ENCODE measurements at places on chromosomes 4 and X.
A peak's percentile ranks its signal among the peaks of the same experiment; 100 is the strongest.

DNA sequence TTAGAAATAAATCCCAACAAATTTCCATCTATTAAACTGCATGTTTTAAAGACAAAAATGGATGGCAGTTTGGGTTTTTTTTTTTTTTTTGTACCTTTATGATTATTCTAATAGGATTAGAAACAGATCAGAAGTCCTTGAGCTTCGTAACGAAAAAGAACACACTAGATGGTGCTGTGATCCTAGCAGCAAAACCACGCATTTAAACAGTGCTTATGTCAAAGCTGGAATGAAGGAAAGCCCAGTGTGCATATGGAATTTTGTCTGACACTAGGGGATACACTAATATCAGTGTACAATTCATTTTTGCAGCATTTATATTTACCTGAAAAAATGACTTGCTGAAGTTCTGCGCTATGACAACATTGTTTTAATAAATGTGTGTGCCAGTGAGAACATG, 229.1 kb downstream of the VEGFC start:
- peak; percentile 32 for DNase-seq

DNA sequence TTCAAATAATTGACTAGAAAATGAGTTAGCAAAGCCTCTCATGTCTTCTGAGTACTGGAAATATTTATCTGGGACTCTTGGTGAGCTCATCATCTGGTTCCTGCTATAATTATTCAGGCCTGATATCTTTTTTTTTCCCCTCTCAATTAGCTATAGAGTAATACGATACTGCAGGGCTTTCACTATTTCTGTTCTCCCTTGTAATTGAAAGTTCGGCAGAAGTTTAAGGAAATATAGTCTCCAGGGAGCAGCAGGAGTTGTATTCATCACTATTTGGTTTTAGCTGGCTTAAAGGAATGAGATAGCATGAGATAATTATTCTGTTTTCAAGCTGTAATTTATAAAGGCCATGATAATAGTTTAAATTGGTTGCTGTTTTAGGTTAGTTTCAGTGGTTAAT, 378.6 kb upstream of the EPHA5 start:
- DNase-seq, result peak; percentile 90

DNA sequence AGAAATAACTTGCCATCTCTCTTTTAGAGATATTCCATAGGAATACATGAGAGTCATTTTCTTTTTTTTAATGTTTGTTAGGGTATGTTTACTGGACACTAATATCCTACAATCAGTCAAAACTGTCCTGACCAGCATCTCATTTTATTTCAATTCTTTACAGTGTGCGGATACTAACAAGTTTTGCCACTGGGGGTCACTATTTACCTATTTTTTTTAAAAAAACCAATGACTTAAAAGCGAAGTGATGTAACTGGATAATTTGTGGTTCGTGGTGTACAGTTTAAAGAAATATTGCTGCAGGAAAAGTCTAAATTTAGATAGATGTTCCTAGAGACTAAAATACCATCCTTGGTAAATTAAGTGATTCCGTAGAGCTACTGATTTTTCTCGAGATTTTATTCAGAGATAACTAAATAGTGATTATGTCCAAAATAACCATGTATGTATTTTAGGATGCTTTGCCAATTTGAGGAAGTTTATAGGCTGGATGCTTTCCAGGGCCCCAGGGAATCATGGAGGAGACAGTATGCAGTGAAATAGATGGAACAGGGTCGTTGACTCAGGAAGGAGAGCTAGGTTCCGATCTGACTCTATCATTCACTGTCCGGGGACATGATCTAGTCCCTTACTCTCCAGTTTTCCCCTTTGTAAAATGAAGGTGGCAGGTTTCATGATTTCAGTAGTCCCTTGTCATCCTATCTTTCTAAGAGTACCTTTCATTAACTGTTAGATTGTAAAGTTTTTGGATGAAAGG, 34.0 kb upstream of the GNPDA2 start:
- DNase-seq, result peak; percentile 70

DNA sequence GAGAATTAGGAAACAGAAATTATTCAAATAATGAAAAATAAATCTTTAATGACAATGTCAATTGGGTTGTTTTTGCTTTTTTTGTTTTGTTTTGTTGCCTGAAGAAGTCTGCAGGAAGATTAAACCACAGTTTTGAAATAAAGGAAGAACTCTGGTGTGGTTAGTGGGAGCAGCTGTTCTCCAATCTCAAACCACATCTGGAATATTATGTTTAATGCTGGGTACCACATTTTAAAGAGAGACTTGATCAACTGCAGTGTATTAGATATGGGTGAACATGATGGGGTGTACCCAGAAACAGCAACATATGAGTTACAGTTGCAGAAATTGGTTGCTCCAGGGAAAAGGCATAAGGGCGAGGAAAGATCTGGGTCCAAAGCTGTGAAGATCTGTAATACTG, 171.2 kb upstream of the RPL34 start:
- DNase-seq, result no peak

GRCh38 chr4:24070117-24070516, 180.3 kb upstream of the PPARGC1A start:
- peak; percentile 3 for DNase-seq

DNA sequence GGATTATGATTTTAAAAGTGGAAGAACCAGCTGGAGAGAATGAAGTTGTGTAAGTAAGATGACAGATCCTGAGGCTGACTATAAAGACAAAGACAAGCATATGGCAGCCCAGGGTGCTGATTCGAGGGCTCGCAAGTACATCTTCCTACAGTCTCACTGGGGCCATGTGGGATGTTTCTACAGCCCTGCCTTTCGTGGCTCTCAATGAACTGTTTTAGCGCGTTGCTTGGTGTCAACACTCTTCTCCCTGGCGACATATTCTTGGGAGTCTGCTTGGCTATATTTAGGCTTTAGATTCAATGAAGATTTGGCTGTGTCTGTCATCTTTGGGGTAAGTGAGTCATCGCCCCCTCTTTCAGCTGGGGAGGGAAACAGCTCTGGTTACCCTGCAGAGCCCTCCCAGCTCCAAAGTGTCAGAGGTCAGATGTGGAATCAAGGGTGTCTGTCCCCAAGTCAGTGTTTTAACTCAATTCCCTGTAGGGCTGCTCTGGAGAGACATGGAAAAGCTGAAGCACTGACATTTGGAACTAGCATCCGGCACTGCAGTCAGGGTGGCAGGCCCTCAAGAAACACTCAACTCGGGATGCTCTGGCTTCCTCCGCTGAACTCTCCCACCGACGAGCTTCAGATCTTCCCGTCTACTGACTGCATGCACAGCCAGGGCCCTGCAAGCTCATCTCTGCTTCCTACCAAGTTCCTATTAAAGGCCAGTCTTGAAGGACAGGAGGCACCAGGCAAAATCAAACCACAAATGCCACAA, 65.7 kb downstream of the GATB start:
- no peak for DNase-seq

- DNase-seq, result no peak
Observed at GRCh38 chr4:177964061-177964460, 521.8 kb upstream of the AGA start.

DNA sequence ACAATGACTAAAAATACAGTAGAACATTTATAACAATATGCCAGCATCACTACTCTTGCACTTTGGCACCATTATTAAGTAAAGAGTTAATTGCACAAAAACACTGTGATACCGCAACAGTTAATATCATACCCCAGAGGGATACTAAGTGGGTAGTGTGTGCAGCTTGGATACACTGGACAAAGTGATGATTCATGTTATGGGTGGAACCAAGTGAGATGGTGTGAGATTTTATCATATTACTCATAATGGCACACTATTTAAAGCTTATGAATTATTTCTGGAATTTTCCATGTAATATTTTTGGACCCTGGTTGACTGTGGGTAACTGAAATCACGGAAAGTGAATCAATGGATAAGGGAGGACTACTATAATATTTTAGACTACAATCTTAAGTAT, 265.3 kb downstream of the PCDH18 start:
- no peak for DNase-seq

DNA sequence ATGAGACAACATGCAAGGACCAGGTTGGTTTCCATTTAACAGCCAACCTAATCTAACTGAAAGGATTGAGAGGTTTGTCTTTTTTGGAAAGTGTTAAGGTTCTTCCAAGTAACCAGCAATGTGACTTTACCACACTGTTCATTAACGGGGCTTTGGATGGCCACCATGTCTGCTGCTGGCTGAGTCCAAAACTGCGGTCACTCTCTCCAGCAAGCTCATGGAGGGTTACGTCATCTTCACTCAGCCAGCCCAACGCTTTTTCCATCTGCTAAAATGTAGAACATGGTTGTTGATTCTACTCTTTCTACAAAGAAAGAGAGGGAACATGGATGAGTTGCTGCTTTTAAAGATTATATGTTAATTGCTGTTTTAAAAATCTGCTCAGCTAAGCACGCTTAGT, 11.0 kb downstream of the PKD2 start:
- DNase-seq, result no peak

- peak; percentile 84 for DNase-seq
Observed at GRCh38 chrX:46912098-46912602, at the start of gene JADE3. Gene JADE3 (plus strand): TSS chrX:46912421. CDS start chrX:46984895, 72,474 bp downstream.

DNA sequence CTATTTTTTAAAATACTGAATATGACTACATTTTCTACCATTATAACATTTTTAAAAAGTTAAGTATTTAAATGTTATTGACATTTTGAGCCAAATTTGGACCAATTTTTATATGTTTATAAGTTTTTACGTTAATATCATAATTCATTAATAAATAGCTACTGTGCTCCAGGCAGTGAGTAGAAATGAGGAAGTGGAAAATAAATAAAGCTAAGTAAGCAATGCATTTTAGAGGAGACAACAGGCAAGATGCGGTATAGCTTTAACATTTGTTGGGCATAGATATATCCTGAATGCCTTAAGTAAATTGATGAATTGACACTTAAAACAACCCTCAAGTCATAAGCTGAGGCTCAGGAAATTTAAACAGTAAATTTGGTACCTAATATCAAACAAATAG, 474.8 kb downstream of the PCDH10 start:
- no peak for DNase-seq

GRCh38 chrX:136147315-136147901, at the start of gene FHL1:
Gene FHL1 (plus strand): TSS chrX:136147533.
- peak; percentile 52 for DNase-seq

DNA sequence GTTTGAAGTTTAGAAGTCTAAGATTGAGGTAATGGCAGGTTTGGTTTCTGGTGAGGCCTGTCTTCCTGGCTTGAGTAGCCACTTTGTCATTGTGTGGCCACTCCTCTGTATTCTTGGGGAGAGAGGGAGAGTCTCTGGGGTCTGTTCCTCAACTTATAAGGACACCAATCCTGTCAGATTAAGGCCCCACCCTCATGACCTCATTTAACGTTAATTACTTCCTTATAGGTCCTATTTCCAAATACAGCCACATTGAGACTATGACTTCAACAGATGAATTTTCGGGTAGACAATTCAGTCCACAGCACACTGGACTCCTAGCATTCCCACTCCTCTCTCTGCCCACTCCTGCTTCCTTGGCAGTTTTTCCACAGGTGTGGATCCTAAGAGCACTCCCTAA, 350.8 kb upstream of the CASK start:
- no peak for DNase-seq

- no peak for DNase-seq
Observed at GRCh38 chr4:73485596-73485995, 4.1 kb downstream of the AFM start.

- DNase-seq, result no peak
Observed at GRCh38 chr4:164799410-164799809, 45.5 kb downstream of the SMIM31 start.

DNA sequence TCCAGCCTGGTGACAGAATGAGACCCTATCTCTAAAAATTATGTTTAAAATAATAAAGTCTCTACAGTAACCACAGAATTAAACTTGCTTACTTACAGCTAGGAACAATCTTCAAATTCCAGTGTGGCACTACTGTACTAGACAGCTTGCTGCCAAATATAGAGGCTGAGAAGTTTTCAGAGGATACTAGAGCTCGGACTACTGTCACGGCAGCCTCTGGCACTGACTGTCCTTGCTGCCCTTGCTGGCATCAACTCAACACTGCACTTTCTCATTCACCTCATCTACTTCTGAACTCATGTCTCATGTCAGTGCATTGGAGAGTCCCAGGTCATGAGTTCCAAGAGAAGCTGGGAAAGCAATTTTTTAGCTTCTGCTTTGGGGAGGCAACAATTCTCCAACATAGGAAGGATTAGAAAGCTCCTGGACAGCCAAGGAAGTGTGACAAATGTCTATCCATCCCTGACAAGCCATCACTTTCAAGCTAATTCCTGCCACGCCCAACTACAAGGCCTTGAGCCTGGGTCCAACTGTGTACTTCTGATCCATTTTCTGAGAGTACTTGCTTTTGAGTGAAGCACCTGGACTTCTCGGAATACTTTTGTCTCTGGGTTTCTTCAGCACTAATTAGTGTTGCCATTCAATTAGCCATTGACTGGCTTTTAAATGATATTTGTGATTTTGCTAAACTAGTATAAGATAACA, 98.6 kb upstream of the NR3C2 start:
- DNase-seq, result no peak

DNA sequence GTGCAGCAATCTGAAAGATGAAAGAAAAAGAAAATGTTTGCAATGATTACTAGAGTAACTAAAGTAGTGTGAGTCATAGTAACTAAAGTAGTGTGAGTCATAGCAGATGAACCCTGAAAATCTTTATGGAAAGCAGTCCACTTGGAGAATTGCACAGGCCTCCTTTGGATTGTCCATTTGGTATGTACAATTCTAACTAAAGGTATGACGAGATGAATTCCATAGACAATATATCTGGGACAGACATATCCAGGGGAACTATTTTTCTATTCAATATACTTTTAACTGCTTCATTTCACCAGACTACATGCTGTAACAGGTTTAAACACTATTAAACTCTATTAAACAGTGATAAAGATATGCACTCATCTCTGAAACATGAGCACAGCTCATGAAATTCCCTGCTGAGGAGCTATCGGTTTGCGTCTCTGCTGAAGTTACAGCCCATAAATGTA, 798.7 kb downstream of the PCDH7 start:
- DNase-seq, result peak; percentile 70

GRCh38 chr4:79922011-79922410, 151.0 kb downstream of the ANTXR2 start:
- no peak for DNase-seq

DNA sequence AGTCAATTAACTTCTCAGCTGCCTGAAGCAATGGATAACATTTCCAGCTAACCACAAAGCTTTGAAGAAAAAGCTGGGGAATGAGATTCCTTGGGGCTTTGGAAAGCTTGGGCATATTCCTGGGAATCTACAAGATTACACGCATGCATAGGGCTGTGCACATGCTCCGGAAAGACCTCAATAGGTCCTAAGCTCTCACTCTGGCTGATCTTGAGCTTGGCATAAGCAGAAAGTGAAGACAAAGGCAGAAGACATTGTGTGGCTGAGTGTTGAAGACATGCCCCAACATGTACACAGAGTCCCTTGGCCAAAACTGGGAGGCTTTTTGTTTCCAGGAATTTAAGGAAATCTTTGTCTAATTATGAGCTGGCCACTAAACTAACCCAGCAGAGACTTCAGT, 31.2 kb downstream of the ATG4A start:
- DNase-seq, result no peak

- DNase-seq, result no peak
Observed at GRCh38 chrX:45768666-45769236, 568.1 kb upstream of the DIPK2B start.

Measured in A673 (cell line).